Kidney (tissue), 22 donors: ENCODE measurements at places on chromosomes 12 and 14.

DNA sequence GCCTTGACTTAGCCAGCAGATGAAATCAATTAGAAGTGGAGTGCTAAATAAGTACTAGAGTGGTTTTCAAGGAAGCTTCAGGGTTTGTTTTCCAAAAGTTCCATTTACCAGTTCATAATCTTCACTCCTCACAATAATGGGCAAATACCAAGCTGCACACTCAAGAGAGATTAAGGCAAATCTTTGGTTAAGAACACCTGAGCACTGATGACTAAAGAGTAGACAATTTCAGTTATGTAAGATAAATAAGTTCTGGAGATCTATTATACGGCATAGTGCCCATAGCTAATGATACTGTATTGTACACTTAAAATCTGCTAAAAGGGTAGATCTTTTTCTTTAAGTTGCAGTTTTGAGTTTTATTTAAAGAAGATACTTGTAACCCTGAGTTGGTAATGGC lies 125.0 kb downstream of the ARMH4 start:
- no peak for DNase-seq

GRCh38 chr12:120971299-120972180 lies 6.8 kb upstream of the HNF1A start:
- no peak for DNase-seq

DNA sequence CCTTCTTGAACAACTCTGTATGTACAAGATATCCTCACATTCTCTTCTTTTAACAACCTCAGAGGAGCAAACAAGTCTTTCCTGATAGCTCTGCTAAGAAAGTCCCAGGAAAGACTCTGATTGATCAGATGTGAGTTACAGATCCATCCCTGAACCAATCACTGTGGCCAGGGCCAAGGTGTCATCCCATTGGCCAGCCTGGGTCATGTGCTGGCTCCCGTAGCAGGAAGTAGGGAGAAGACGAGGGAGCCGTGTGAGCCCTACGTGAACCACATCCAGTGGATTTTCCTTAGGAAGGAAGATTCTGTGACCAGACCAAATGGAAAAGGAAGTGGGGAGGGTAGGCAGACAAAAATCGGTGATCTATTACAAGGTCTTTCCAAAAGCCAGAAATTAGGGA lies 5.6 kb downstream of the P2RX7 start:
- no peak for DNase-seq

DNA sequence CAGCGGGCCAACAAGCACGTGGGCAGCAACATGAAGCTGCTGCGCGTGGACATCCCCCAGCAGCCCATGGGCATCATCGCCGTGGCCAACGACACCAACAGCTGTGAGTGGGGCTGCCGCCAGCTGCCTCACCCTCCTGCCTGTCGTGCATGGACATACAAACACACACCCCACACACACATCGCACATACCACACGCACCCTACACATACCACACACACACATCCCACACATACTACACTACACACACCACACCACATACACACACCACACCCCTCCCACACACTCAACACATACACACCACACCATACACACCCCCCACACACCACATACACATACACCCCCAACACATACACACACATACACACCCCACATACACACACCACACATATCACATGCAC lies 25.2 kb upstream of the NXPH4 start:
- no peak for DNase-seq

GRCh38 chr12:126290456-126290855 lies 1225.2 kb downstream of the AACS start:
- no peak for DNase-seq

- no peak for DNase-seq
Observed at GRCh38 chr14:70611216-70611615, 10.8 kb upstream of the MED6 start.

DNA sequence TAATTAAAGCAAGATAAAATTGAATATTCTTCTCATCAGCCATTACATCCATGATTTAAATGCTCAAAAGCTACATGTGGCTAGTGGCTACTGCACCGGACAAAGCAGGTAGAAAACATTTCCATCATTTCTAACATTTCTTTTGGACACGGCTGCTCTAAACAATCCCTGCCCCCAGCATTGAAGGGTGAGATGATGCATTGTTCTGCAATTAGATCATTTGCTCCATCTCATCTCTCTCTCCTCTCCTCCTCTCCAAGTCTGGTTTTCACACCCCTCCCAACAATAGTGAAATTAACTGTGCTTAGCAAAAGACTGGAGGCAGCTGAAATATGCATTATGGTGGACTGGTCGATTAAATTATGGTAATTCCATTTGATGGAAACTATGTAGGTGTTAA lies 288.5 kb downstream of the KSR2 start:
- no peak for DNase-seq

DNA sequence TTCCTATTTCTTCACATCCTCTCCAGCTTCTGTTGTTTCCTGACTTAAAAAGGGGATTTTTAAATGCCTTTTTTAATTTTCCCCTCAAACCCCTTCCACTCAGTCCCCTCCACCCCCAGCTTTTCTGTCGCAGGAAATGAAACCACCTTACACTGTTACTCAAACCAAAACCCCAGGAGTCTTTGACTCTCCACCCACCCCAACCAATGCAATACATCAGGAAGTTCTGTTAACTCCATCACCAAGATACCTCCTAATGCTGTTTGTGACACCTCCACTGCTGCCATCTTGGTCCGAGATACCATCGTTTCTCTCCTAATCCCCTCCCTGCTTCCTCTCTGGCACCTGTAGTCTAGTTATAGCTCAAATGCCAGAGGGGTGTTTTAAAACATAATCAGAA lies 25.4 kb upstream of the CPM start:
- no peak for DNase-seq

GRCh38 chr12:114744691-114745090 lies 60.7 kb upstream of the TBX3 start:
- peak; percentile 65 for DNase-seq

- no peak for DNase-seq
Observed at GRCh38 chr14:61328626-61329262, 7.4 kb downstream of the PRKCH start.

DNA sequence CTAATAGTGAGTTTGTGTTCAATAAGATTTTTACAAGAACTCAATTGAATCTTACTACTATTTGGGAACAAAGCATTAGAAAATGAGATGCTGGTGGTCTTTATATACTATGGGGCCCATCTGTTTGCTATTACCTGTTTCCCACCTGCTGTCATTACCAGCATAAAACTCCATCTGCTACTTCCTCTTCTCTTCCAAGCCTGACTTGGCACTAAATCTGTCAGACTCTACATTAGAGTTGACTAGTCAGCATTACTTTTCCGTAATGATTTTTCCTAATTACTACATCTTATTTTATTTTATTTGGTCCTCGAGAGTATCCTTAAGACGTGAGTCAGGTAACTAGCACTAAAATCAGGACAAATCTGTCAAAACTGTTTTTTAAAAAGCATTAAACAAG lies 68.1 kb upstream of the KRR1 start:
- DNase-seq, result no peak

DNA sequence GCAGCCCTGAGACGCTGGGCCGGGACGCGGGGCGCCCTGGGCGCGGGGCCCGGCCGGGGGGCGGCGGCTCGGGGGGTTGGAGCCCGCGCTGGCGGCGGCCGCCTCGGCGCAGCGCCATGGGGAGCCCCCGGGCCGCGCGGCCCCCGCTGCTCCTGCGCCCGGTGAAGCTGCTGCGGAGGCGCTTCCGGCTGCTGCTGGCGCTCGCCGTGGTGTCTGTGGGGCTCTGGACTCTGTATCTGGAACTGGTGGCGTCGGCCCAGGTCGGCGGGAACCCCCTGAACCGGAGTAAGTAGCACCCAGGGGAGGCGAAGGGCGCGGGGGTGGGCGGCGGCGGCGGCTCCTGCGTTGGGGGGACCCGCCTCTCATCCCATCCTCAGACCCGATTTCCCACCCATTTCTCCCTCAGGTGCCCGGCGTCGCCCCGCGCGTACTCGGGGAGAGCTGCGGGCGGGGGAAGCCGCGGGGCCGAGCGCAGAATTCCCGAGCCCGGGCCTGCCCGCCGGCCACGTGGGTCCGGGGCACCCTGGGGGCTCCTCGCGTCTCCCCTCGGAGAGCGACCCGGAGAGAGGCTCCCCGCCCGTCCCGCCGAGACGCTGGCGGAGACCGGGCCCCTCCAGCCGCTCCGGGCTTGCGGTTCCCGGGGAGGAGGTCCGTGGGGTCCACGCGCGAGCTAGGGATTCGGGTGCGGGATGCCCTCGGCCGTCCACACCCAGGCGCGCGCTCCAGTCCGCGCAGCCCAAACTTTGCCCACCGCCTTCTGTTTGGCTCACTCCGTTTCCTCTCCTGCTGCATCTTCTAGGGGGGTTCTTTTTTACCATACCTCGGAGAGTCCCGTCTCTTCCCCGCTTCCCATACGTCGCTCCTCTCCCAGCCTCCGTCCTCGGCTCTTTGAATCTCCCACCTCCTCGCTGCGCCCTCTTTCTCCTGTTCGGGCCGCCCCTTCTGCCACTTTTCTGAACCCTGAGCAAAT lies 807 bp downstream of the B4GALNT3 start:
- DNase-seq, result no peak
